ENCODE measurements at places on chromosomes 1 and 21. TPM values are rescaled to one million over a fixed set of nuclear protein-coding genes. Genes with fewer than 3 reads are reported as not detected.
A peak's percentile ranks its signal among the peaks of the same experiment; 100 is the strongest.

DNA sequence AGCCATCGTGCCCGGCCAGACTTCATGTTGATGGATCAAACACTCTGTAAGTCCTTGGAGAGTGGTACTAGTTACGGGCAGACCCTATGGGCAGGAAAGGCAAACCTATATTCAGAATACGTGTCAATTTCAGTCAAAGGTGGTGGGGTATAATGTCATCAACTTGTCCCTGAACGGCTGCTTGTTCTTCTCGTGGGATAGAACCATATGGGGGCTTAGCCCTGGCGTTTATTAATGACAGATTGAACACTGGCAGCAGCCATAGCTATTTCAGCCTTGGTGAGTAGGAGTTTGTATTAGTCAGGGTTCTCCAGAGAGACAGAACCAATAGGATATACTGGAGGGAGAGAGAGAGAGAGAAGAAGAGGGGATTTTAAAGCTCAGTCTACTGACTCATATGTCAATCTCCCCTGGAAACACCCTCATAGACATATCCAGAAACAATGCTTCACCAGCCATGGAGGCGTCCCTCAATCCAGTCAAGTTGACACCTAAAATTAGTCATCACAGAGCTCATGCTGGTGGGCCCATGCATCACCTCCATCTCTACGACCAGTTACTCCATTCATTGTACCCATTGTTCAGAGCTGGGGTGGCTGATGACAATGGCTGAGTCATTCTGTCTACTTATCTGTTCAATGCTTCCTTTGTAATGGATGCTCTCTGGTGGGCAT, 16.1 kb upstream of the AQP10 start:
- DNase-seq = no peak

The BSDC1 gene
- total RNA-seq = 37.2 TPM

GRCh38 chr1:201888282-201889089, at the start of gene SHISA4:
TSS of gene SHISA4 (plus strand) at chr1:201888898. CDS start at chr1:201888995, 97 bp downstream.
- DNase-seq = peak; percentile 90

GRCh38 chr1:76843821-76844464, 23.3 kb upstream of the ST6GALNAC5 start:
- DNase-seq = no peak

DNA sequence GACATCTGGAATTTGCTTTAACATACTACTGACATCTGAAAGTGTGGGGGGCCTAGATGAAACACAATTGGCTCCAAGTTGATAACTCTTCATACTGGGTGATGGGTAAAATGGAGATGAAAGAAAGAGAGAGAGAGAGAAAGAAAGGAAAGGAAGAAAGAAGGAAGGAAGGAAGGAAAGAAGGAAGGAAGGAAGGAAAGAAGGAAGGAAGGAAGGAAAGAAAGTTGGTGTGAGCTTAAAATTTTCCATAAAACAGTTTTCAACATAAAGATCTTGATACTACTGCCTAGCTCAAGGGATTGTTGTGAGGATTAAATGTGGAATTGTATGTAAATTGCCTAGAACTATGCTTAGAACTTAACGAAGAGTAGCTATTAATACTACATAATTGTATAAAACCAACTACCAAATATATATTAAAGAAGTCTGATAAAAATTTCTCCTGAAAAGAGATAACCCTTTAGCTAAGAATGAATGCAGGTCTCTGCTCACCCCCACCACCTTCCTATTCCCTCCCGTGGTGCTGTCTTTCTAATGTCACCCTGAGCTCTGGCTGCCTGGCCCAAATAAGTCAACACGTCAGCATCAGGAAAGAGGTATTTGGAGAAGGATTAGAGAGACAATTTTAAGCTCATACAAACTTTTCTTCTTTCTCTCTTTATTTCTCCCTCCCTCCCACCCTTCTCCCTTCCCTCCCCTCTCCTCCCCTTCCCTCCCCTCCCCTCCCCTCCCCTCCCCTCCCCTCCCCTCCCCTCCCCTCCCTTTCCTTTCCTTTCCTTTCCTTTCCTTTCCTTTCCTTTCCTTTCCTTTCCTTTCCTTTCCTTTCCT, 89.3 kb upstream of the SGIP1 start:
- no peak for DNase-seq

DNA sequence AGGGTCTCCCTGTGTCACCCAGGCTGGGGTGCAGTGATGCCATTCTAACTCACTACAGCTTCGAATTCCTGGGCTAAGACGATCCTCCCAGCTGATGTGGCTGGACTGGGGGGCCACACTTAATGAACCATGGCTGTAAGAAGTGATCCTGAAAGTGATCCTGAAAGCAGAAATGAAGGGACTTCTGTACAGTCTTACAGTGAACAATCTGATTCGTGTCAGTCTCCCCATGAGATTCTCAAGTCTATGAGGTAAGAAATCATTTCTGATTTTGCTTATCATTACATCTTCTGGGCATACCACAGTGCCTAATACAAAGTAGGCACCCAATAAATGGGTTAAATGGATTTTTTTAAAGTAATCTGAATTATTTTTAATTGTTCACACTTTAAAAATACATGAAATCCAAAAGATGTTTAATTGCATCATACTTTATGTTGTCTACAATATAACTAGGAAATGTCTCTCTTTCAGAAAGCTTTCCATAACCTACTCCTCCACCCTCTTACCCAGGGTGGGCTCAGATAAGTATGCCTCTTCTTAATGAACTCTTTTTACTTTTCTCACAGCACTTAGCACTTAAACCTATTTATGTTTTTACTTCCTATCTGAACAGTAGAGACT, 21.5 kb downstream of the TUT4 start:
- DNase-seq = no peak
